Activated T-cell treated with anti-CD3 and anti-CD28 coated beads for 24 hours (primary cell): ENCODE measurements at places on chromosomes 3 and 15.

DNA sequence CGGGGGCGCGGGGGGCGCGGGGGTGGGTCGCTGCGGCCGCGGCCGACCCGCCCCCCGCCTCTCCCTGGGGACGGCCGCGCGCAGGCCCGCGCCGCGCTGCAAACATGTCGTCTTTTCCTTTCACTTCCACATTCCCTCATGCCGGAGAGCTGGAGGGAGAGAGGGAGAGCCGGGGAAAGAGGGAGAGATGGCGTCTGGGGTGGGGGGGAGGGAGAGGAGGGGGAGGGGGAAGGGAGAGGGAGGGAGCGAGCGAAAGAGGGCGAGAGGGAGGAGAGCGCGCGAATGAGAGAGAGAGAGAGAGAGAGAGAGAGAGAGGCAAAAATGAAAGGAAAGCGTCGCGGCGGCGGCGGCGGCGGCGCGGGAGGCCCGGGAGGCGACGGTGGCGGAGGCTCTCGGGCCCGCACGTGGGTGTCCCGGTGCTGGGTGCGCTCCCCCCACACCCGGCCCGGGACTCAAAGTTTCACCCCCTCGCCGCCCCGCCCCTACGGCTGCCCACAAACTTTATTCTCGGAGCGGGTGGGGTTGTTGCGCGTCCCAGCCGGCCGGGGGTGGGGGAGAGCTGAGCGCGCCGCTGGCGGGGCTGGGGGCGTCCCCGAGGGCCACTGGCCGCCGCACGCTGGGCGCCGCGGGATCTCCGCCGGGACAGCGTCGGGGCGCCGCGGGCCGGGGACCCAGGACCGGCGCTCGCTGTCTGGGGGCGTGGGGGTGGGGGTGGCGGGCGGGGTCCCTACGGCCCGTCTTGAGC, 731 bp downstream of the ZNF710 start:
- peak; percentile 43 for DNase-seq

GRCh38 chr3:142987080-142987700, 14.2 kb upstream of the U2SURP start:
- no peak for DNase-seq

- DNase-seq, result no peak
Observed at GRCh38 chr3:72307438-72308115, 522.6 kb upstream of the PROK2 start.

DNA sequence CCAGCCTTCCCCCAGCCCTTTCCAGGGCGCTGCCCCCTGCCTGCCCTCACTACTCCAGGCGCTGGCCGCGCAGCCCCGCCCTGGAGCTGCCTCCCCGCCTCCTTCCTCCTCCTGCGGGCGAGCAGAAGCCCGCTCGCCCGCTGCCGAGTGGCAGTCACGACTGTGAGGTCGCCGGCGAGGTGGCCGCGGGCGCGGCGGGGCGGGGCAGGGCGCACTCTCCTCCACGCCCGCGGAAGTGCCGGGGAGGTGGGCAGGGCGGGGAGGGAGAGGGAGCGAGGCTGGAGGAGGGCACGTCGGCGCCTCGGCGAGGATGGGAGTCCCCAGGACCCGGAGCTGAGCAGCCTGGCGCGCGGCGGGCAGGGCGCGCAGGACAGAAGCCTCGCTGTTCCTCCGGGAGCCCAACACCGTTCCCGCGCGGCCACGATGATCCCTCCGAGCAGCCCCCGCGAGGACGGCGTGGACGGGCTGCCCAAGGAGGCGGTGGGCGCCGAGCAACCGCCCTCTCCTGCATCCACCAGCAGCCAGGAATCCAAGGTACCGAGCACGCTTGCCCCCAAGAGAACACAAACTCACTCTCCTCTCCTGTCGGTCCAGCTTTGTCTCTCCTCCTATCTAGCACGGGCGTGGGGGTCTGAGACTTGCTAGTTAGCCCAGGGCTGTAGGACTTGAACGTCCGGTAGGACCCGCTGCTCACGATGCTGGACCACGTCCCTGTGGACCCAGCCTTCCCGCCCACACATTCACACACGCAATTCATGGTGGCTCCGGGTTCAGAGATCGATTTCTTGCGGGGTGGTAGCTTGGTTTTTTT, at the start of gene STAC:
TSS of gene STAC (plus strand) at position 284 of the 811 bp plus-strand sequence. CDS start at position 424, 140 bp downstream.
- no peak for DNase-seq

DNA sequence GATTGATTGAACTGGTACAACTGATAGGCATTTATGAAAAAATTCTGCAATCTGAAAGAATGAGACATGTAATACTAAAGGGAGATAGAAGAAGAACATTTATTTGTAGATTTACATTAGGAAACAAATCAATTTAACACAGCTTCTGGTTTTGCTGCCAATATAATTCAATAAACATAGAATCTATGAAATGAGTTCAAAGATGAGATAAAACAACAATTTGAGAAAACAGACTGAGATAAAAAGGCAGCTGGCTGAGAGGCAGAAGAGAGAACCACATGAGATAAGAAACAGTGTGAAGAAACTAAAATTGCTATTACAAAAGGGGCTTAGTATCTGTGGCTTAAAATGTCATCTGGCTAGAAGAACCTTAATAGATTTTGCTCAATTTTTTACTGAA, 176.6 kb downstream of the PYDC2 start:
- DNase-seq, result no peak

DNA sequence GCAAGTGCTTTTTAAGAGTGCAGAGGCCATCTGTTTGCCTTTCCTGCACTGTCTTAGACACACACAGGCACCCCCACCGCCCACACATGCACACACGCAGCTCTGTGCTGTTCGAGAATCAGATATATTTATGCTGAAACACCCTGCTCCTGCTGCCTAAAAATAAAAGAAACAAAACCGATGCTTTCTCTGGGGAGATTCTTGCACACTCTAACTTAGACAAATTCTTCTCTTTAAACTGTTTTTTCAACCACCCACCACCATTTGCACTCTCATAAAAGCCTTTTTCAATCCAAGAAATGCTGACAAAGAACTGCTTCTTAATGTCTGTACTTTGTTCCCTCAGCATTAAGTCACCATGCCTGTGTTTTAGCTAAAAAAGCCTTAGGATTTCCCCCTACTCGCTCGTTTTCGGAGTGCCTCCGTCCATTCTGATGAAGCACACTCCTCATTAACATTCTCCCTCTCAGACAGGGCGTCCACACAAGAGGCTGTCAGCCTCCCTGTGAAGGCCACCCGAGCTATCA, 26.2 kb downstream of the SLC12A8 start:
- DNase-seq, result no peak

DNA sequence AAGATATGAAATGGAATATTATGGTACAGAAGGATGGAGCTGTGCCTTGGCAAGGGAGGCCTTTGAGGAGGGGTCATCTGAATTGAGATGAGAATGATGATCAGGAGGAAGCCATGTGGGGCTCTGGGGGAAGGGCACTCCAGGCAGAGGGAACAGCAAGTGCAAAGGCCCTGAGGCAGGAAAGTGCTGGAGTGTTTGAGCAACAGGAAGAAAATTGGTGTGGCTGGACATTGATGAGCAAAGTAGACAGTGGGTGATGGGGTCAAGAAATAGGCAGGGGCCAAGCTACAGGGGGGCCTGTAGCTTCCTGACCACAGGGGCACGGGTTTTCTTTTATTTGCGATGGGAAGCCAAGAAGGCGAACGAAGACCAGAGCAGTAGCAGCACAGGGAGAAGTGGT, 3.3 kb upstream of the GP9 start:
- no peak for DNase-seq

GRCh38 chr3:142976621-142977398, 13.3 kb upstream of the PAQR9 start:
- no peak for DNase-seq

GRCh38 chr3:37957539-37957936, 33.0 kb upstream of the VILL start:
- DNase-seq, result no peak

DNA sequence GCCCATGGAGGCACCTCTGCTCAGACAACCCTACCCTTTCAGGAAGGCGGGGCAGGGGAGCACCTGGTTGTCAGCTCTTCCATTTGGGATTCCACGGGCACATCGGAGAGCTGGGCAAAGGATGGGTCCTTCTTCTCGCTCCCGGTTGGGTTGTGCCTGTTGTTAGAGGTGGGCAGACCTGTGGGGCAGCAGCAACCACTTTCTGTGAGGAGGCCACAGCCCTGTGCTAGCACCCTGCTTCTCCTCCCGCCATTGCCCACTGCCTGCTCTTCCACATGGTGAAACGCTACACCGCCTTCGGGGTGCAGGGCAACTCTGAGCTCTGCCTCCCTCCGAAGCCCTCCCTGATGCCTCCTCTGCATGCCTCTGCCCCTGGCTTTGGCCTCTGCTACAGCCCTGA, 7.0 kb upstream of the HHATL start:
- no peak for DNase-seq

- no peak for DNase-seq
Observed at GRCh38 chr3:151726016-151726415, 7.7 kb upstream of the AADACL2 start.

DNA sequence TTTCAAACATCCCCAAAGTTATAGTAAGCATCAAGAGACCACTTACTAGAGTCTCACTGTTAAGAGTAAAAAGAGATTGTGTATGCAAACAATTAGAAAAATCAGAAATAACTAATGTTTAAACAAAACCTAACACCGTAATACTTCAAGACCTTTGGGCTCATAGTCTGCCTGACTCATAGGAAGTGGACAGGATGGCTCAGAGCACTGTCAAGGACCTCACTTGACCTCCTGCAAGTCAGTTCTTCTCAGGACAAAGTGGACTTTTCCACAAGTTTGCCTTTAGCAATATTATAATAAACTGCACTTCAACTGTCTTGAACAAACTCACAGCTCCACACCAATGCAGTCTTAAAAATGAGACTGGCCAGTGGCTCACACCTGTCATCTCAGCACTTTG, 34.8 kb downstream of the IL12A start:
- DNase-seq, result no peak

DNA sequence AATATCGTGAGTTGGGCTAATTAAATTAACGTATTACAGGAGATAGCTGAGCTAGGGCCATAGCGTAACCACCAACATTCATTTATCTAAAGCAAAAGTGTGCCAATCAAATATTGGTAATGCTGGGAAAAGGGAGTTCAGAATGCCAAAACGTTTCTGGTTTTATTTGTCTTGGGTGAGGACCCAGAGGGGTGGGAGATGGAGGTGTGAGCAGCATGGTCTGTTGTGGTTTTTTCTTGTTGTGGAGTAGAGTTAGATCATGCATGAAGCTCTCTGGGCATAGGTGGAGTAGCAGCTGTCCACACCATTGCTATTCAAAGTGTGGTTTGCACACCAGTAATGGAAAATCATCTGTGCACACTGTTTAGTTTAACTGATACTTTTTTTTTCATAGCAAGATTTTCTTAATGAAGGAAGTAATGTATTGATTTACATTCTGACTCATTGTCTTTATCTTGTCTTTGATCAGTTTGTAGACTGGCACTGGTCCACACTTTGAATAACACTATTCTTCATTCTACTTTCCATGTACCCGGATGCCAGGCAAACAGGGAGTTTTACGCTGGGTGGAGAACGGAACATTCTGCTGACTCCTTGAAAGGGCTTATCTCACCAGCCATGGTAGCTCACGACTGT, 50.8 kb upstream of the CRTC3 start:
- peak; percentile 1 for DNase-seq
